ENCODE measurements at places on chromosomes 2 and 18. TPM values are rescaled to one million over a fixed set of nuclear protein-coding genes. Genes with fewer than 3 reads are reported as not detected.

ERFE gene
- 7.8 TPM for total RNA-seq

NAT8 gene
- total RNA-seq, result not detected

LHCGR gene
- not detected for total RNA-seq

OTOS gene
- total RNA-seq, result not detected

TMEM247 gene
- total RNA-seq, result not detected

FEV gene
- not detected for total RNA-seq

HOXD11 gene
- total RNA-seq, result 7.8 TPM

MOCOS gene
- total RNA-seq, result 2.7 TPM

SSB gene
- total RNA-seq, result 166 TPM

STEAP3 gene
- 44.9 TPM for total RNA-seq

IL1F10 gene
- not detected for total RNA-seq

AP1S3 gene
- 29.0 TPM for total RNA-seq

XDH gene
- total RNA-seq, result 1.8 TPM

NOP58 gene
- total RNA-seq, result 112 TPM

FAP gene
- not detected for total RNA-seq

SLC5A7 gene
- not detected for total RNA-seq

SERPINB13 gene
- not detected for total RNA-seq

POTEI gene
- not detected for total RNA-seq

RPL37A gene
- total RNA-seq, result 5,480 TPM

IL36A gene
- not detected for total RNA-seq

GALNT3 gene
- total RNA-seq, result not detected

ODC1 gene
- 149 TPM for total RNA-seq

IL36G gene
- total RNA-seq, result not detected

DSC2 gene
- total RNA-seq, result 1.3 TPM

TTR gene
- not detected for total RNA-seq

HOXD4 gene
- total RNA-seq, result 0.66 TPM

RESP18 gene
- total RNA-seq, result not detected

INO80D gene
- 0.88 TPM for total RNA-seq

GAL3ST2 gene
- total RNA-seq, result 0.36 TPM

NPHP1 gene
- 8.8 TPM for total RNA-seq

ARHGAP25 gene
- not detected for total RNA-seq

All from A549 treated with RU486 at 1 μM for 4 hours (cell line).